Stimulated activated CD8-positive, alpha-beta memory T cell treated with anti-CD3 and anti-CD28 coated beads, Interleukin-4, amount 100 ng/mL, for 4 hours (primary cell): ENCODE measurements at places on chromosomes 13 and 19.

- no peak for DNase-seq
Measured at GRCh38 chr13:60931858-60932546, 483.6 kb downstream of the PCDH20 start.

DNA sequence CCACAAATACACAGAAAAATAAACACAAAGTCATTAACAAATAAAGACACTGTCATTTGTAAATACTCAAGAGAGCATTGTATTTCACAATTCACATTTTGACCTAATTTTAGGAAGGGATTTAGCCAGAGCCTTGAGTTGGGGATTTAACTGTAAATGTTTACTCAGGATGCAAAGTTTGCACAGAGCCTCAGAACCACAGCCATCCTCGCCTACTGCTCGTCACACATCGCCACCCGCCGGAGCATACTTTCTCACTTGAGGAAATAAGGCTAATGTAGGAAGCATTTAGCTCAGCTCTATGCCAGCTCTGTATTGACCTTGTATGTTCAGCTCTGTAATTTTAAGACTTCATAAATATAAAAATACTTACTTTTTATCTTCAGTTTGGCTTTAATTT is 442.7 kb downstream of the OXGR1 start:
- no peak for DNase-seq

GRCh38 chr13:99279637-99280036 is 21.5 kb upstream of the GPR18 start:
- no peak for DNase-seq

GRCh38 chr19:39539518-39540332 is at the start of gene EID2:
TSS of gene EID2 (minus strand) at chr19:39540161. CDS start at chr19:39540079, 82 bp downstream.
- DNase-seq = peak; percentile 94

DNA sequence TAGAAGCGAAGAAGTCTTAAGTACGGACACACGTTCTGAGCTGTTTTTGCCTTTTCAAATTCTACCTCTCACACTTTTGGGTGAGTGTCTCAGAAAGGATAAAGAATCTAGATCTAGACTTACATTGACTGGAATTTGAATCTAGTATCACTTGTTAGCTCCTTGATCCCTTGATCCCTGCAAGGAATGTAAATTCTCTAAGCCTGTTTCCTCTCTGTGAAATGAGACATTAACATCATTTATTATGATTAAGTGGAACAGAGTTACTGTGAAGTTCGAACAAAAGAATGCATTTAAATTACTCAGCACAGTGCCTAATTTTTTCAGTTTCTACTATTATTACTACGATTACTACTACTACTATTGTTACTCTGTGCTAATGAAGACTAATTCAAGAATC is 86.6 kb upstream of the POSTN start:
- DNase-seq = no peak

- no peak for DNase-seq
Measured at GRCh38 chr13:112074139-112074865, 7.4 kb downstream of the SOX1 start.

DNA sequence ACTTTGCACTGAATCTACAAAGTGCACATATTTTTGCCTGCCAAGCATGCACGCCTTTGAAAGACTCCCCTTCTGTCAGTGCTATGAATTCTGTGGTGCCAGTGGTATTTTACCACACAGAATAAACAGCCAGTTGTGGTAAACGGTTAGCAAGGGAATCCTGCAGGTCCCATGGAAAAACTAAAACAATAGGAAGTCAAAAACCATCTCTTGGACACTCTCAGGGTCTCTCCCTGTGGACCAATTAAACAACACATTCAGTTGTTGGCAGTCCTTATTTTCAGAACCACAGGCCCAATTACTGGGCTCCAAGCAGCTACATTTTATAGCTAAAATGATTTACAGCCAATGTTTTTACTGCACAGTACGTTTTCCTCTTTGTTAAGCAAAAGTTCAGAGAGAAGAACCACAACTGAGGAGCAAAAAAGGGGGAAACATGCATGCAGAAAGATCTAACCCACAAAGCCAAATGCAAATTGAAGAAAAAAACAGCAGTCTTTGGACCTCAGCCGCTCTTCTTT is 116.9 kb downstream of the KCTD12 start:
- DNase-seq = no peak

GRCh38 chr13:74036373-74036772 is 97.8 kb downstream of the KLF12 start:
- no peak for DNase-seq

DNA sequence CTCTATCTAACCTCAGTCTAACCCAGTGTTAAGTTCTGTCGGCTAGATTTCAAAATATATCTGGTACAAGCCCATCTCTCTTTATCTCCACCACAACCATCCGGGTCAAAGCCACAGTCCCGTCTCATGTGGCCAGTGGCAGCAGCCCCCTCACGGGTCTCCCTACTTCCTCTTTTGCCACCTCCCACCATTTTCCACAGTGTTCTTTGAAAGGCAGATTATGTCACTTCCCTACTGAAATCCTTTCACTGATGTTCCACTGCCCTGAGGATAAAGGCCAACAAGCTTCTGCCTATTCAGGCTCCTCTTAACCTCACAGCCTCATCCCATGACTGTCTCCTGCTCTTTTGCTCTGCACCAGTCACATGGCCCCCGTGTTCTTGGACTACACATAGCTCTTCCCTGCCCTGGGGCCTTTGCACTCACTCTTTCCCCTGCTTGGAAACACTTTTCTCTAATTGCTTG is 117.2 kb downstream of the UBL3 start:
- DNase-seq = no peak

DNA sequence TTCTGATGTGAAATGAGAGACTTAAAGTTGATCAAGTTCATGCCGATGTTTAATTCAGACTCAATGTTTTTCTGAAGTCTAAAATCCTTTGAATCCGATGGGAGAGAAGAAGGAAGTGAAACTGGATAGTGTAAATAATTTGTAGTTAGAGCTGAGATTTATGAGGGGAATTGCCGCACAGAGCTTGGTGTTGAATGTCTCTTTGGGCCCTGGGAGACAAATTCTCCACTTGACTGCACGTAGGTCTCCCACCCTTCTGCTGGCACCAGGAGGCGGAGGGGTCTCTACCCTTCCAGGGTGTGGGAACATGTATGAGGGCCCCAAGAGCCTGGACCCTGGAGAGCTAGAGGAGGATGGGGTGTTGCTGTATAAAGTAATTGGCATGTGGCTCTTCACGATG is 140.8 kb upstream of the SERP2 start:
- DNase-seq = no peak

DNA sequence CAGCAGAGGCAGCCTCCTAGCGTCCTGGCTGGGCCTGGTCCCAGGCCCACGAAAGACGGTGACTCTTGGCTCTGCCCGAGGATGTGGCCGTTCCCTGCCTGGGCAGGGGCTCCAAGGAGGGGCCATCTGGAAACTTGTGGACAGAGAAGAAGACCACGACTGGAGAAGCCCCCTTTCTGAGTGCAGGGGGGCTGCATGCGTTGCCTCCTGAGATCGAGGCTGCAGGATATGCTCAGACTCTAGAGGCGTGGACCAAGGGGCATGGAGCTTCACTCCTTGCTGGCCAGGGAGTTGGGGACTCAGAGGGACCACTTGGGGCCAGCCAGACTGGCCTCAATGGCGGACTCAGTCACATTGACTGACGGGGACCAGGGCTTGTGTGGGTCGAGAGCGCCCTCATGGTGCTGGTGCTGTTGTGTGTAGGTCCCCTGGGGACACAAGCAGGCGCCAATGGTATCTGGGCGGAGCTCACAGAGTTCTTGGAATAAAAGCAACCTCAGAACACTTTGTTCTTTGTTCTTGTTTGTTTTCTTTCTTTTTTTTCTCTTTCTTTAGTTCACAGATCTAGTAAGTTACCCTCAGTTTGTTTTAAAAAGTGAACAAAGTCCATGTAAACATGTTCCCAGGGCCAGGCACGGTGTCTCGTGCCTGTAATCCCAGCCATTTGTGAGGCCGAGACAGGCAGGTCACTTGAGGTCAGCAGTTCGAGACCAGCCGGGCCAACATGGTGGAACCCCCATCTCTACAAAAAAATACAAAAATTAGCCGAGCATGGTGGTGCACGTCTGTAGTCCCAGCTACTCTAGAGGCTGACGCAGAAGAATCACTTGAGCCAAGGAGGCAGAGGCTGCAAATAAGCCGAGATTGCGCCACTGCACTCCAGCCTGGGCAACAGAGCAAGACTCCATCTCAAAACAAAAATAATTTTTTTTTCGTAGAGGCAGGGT is 10.2 kb downstream of the ANGPTL4 start:
- DNase-seq = no peak

DNA sequence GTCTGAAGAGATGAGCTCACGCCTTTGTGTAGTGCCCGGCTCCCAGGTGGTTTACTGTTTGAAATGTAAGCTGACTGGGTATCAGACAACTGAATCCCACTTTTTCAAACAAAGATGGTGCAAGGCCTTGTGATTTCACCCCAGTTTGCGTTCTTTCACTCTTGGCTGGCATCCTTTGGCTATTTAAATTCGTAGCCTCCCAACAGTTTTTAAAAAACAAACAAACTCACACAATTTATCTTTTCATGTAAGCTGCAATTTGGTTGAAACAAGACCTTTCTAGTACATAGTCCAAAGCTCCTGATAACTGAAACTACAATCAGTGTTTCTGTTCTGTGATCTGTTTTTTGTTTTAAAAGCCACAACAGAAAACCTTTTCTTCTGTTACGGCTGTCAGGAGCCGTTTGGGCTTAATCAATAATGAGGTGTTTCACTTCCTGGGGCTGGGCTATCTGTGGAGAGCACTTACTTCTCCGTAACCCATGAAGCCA is 65.1 kb upstream of the NPAS1 start:
- no peak for DNase-seq

GRCh38 chr19:8459520-8460270 is 14.9 kb downstream of the HNRNPM start:
- DNase-seq = no peak

- DNase-seq = no peak
Measured at GRCh38 chr19:37467608-37468090, 405 bp upstream of the ZNF569 start.

- DNase-seq = no peak
Measured at GRCh38 chr19:50947123-50947522, 5.7 kb downstream of the KLK5 start.

GRCh38 chr13:108113407-108113806 is 101.9 kb downstream of the LIG4 start:
- no peak for DNase-seq

DNA sequence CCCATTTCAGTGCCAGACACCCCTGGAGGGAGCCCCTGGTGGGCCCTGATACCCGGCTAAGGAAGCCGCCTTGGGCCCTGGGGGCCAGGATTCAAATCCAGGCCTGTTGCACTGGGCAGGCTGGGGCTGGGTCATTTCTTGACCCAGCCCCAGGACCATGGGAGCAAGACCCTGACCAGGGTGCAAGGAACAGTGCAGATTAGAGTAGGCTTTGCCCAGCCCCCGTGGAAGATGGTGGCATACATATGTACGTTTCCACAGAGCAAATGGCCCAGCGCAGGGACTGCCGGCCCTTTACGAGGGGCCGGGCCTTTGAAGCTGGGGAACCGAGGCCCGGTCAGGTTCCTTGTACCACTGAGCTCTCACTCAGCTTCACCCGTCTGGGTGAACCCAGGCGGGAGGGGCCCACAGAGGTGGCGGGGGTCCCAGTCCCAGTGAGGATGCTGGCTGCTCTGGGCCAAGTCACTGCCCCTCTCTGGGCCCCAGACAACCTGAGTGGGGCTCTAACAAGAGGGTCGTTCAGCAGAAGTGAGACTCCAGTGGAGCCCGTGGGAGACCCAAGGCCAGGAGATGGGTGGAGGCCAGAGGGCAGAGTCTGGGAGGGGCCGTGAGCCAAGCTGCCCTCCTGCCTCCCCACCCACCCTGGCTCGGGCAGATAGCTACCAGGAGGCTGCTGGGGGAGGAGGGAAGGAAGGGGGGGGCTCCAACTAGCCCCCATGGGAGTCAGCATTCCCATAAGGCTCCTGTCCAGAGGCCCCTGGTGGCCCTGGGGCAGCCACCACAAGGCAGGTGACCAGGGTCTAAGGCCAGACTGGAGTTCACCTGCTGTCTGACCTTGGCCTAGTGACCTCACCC is 2.7 kb downstream of the MKNK2 start:
- DNase-seq = no peak

GRCh38 chr19:58366585-58367430 is 4.3 kb upstream of the ZNF497 start:
- DNase-seq = no peak

DNA sequence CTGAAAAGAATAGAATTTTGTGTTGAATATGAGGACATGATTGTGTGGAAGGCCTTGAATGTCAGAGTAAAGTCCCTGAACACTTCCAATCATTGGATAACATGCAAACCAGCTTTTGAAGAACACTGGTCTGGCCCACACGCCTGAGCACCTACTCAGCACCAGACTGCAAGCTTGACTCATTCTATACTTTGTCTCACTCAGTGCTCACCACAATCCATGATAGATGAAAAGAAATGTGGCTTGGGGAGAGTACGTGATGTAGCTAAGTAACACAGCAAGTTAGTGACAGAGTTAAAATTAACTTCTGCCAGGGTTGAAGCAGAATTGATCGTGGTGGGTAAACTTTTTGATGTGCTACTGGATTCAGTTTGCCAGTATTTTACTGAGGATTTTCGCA is 12.0 kb downstream of the DLEU7 start:
- DNase-seq = no peak

DNA sequence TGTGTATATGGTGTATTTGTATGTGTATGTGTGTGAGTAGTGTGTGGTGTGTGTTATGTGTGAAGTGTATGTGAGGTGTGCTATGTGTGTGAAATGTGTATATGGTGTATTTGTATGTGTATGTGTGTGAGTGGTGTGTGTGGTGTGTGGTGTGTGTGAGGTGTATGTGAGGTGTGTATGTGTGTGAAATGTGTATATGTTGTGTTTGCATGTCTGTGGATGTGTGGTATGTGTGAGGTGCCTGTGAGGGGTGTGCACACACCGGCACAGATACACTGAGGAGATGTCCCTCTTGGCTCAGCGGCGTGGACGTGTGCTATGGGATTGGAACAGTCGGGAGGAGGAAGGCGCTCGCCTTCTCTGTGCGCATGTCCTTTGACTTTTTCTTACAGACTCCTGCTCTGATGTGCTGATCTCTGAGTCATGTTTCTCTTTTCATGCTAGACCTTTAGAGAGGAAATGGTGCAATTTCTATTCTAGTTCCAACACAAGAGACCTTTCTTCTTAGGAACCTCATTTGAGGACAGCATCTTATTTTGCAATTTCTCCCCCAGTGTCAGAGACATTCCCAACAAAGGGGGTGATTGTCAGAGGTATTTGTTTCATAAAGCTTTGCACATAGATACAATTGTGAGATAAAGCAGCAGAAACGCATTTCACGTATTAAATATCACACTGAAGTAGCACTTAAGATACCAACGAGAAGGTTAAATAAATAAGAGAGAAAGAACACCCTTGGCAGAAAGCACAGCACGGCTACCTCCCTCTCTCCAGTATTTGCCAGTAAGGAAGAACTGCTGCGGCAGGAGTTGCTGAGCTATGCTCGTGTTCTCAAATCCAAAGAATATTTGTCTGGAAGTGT is 11.3 kb upstream of the TNFRSF19 start:
- DNase-seq = no peak

DNA sequence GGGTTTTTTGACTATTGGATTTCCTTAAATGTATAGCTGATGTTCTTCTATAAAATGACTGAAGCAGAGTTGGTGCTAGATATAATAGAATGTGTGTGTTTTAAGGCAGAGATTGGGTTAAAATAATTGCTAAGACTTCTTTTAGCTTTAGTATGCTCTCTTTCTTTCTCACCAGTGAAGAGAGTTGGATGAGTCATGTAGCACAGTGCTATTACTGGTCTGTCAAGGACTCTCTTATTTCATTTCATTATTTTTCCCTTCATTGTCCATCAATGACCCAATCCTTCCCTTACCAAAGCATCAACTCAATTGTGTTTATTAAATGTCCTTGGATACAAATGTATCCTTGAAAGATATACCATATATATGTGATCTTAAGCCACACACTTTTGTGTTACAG is 268.9 kb downstream of the IRS2 start:
- no peak for DNase-seq

GRCh38 chr13:62444805-62445204 is 1029.2 kb upstream of the PCDH20 start:
- DNase-seq = no peak
